HEK293T (cell line): ENCODE measurements at places on chromosomes 7 and 10.

- no peak for DNase-seq
Observed at GRCh38 chr10:107856047-107856315, 691.5 kb upstream of the SORCS1 start.

- DNase-seq: peak; percentile 95
Observed at GRCh38 chr10:21495752-21496342, 29.6 kb downstream of the SKIDA1 start.

DNA sequence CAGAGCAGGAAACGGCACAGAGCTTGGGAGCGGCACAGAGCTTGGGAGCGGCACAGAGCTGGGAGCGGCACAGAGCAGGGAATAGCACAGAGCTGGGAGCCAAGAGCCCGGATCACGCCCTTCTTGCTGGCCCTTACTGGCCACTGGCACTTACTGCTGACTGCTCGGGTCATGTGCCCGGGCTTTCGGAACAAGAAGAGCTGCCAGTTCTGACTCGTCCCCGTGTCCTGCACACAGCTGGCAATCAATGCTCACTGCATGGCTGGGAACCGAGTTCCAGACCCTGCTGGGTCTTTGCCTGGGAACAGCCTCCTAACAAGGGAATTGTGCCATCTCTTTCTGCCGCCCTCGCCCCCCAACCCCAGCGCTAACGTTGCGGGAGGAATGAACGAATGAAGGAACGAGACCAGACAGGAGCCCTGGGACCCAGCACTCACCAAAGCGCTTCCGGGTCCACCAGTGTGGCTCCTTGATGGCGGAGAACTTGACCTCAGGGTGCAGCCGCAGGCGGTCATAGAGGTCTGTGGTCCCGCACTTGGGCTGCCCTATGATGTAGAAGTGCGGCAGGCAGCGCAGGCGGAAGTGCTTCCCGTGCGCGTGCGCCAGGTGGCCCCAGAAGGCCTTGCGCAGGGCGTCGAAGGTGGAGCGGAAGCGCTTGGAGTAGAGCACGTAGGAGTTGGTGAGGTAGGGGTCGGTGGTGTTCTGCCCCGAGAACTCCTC, 49.1 kb downstream of the CHST15 start:
- no peak for DNase-seq

- DNase-seq: no peak
Observed at GRCh38 chr10:114681542-114681941, 23.5 kb upstream of the ABLIM1 start.

- DNase-seq: no peak
Observed at GRCh38 chr10:79491143-79491835, 21.0 kb upstream of the EIF5AL1 start.

GRCh38 chr7:27106181-27106900, 3.9 kb upstream of the HOXA2 start:
- no peak for DNase-seq

GRCh38 chr10:102392306-102392705, 3.2 kb upstream of the NFKB2 start:
- DNase-seq: no peak
